ENCODE measurements at places on chromosomes 7 and 10.

DNA sequence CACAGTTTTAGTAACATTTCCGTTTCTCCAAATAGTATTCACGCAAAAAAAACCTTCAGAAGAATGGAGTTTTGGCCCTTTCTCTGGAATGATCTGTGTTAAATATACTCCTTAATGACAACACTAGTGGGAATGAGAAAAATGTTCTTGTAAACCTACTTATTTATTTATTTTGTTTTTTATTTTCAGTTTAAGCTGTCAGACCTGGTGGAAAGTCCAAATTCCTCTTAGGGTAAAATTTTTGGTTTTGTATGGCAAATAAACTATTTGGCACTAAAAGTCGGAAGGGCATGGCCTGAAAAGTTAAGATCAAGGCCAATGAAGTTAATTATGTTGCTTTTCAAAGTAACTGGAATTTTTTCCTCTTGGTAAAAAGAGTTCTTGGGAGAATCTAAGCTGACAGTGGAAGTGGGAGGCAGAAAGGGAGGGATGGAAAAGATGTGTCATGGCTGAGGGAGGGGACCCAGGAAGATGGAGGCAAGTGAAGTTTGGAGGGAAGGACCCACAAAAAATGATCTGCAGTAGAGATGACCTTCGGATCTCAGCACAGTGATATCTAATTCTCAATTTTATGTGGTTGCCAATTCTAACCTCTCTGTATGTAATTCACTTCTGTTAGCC is 33.5 kb upstream of the VPS41 start:
- DNase-seq, result no peak

- no peak for DNase-seq
These were observed 50.0 kb downstream of the VWA2 start for GRCh38 chr10:114289096-114289436.

GRCh38 chr10:30959836-30960210 is 71.8 kb downstream of the ZNF438 start:
- no peak for DNase-seq

GRCh38 chr10:128300290-128300824 is 174.1 kb upstream of the MKI67 start:
- no peak for DNase-seq

DNA sequence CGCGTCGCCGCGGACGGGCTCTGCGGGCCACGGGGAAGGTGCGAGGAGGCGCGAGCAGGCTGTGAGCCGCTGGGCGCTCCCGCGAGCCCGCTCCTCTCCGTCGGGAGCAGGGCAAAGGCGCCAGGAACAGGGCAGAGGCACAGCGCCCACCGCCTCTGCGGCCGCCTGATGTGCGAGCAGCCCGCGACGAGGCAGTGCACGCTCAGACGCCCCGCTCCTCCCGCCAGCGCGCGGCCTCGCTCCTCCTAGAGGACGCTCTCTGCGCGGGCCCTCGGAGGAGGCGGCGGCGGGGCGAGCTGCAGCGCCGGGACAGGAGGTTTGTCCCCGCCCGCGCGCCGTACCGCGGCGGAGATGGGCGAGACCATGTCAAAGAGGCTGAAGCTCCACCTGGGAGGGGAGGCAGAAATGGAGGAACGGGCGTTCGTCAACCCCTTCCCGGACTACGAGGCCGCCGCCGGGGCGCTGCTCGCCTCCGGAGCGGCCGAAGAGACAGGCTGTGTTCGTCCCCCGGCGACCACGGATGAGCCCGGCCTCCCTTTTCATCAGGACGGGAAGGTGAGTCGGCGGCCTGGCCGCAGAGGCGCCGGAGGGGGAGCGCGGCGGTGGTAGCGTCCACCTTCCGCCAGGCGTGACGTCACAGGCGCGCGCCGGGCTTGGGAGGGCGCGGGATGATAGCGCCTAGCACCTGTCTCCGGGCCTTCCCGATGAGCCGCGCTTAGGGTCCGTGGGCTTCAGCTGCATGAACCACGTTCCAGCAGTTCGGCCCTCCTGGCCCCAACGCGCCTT is 731 bp downstream of the LANCL2 start:
- DNase-seq, result peak; percentile 96

- peak; percentile 78 for DNase-seq
These were observed 47.4 kb upstream of the PRKAR1B start for GRCh38 chr7:774161-775109.

- no peak for DNase-seq
These were observed 188.9 kb downstream of the LRMDA start for GRCh38 chr10:75620356-75620755.
